Osteocyte (in vitro differentiated cells): ENCODE measurements at places on chromosomes 11 and 22. TPM values are rescaled to one million over a fixed set of nuclear protein-coding genes. Genes with fewer than 3 reads are reported as not detected.

The CRYBA4 gene
- total RNA-seq, result not detected in 2 replicates

The GAL3ST1 gene
- 0.21 and 0.46 TPM in 2 replicates for total RNA-seq

The KIRREL3 gene
- total RNA-seq, result 1.2 and 1.9 TPM in 2 replicates

GRCh38 chr11:117601006-117601708 is 195.9 kb downstream of the DSCAML1 start:
- peaks cover 31% of the 10 kb centered on the region for H3K27me3 ChIP-seq
- H3K4me3 ChIP-seq, result no peak overlapping the region

GRCh38 chr22:19991645-19992451 is 24.8 kb downstream of the ARVCF start:
- H3K4me1 ChIP-seq, result peaks cover 47% of the 10 kb centered on the region
- H3K27ac ChIP-seq, result no peak overlapping the region
- no peak overlapping the region for H3K4me3 ChIP-seq
- no peak for DNase-seq

DNA sequence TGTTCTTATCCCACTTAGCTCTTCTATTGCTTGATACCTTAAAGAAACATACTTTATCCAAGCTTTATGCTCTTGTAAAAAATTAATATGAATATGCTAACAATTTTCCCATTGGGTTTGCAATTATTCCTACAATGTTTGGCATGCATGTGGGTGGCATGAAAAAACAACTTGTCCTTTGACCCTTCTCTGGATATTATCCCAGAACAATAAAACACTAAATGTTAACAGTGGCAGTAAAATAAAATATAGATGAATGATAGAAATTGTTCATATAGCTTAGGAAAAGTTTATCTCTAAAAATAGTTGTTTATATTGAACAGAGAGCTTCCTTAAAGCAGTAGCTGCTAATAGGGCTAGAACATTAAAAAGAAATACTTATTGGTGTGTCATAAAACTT is 860.5 kb upstream of the LRRC4C start:
- H3K36me3 ChIP-seq, result no peaks in the 10 kb centered on the region
- no peak overlapping the region for H3K27ac ChIP-seq
- no peak overlapping the region for H3K4me3 ChIP-seq
- no peaks in the 10 kb centered on the region for H3K4me1 ChIP-seq

DNA sequence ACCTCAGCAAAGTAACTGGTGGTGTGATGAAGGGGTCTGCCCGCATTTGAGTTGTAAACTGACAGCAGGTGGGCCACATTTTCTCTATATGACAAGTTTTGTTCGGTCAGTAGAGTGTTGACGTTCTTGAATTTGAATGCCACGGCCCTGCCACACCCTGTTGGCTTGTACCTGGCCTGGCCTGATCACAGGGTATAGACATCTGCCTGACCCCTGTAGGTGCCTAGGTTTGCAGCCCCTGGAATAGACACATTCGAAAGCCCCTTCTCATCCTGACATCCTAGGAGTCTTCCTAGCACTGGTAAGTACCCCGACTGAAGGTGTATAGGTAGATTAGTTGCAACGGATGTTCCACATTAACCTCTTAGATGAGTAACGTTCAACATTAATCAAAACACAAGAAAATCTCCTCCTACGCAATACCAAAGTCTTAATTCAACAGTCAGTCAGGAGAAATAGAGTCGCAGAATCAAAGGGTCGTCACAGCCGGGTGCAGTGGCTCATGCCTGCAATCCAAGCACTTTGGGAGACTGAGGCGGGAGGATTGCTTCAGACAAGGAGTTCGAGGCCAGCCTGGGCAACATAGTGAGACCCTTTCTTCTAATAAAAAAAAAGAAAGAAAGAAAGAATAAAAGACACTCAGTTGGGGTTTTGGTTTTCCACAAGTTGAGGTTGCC is 43.6 kb upstream of the CD5 start:
- H3K4me1 ChIP-seq, result peaks cover 12% of the 10 kb centered on the region
- no peak overlapping the region for H3K27ac ChIP-seq
- no peak for DNase-seq
- H3K27me3 ChIP-seq, result peaks cover 2% of the 10 kb centered on the region
- no peak overlapping the region for H3K4me3 ChIP-seq

DNA sequence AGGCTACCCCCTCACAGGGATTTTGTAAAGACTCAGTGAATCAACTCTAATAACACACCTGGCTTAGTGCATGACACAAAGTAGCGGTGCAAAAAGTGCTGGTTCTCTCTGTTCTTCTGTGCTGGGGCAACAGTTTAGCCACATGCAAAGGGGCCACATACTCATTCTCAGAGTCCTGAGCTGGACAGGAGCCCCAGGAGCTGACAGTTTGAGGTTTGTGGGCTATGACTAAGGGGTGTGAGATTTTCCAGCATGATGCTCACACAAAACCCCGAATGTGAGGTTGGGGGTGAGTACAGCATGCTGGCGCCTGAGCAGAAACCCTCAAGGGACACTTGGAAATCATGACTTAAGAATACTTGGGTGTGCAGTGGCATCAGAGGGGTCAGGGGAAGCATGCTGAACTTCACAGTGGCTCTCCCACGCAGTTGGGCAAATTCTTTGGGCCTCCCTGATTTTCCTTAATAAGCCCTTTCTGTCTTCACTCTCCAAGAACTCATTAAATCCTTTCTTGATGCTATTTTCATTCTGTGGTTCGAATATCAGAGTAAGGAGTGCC is 31.0 kb downstream of the TMPRSS5 start:
- H3K4me3 ChIP-seq, result no peak overlapping the region
- peaks cover 21% of the 10 kb centered on the region for H3K4me1 ChIP-seq
- no peaks in the 10 kb centered on the region for H3K36me3 ChIP-seq
- peaks cover 9% of the 10 kb centered on the region for H3K27me3 ChIP-seq

DNA sequence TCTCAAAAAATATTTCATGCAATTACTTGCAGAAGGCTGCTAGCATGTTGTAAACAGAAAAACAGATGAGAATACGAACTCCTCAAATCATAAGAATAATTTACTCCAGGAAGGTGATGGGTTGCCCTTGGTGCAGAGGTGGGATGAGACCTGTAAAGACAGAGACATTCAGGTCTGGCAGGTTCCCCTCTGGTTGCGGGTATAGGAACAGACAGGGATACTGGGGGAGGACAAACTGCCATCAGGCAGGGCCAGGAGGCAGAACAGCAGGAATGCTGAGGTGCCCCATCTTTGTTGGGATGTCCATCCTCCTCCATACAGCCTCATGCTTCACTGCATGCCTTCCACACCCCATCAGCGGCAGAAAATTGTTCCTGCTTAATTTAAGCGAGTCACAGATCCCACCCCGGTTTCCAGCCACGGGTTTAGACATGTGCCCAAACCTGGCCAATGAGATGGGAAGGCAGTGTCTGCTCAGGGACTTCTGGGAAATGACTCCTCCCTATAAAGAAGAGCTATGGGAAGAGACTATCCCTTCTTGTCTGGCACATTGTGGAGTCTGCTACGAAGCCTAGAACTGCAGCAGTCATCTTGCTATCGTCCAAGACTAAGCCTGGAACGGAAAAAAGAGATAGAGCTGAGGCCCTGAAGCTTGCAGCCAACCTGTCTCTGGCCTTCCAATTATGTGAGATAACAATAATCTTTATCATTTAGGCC is 23.1 kb upstream of the IRAG1 start:
- H3K4me1 ChIP-seq, result peaks cover 17% of the 10 kb centered on the region
- no peaks in the 10 kb centered on the region for H3K36me3 ChIP-seq
- no peak overlapping the region for H3K4me3 ChIP-seq
- H3K27me3 ChIP-seq, result no peaks in the 10 kb centered on the region
- no peak for DNase-seq
- no peak overlapping the region for H3K27ac ChIP-seq

- H3K4me1 ChIP-seq, result peaks cover 2% of the 10 kb centered on the region
- no peak for DNase-seq
- H3K27ac ChIP-seq, result no peak overlapping the region
- no peaks in the 10 kb centered on the region for H3K27me3 ChIP-seq
- no peak overlapping the region for H3K4me3 ChIP-seq
These were observed 110.0 kb downstream of the KIRREL3 start for GRCh38 chr11:126890561-126890960.

GRCh38 chr22:39703091-39703490 is 132.5 kb downstream of the CACNA1I start:
- H3K4me3 ChIP-seq, result no peak overlapping the region
- H3K4me1 ChIP-seq, result no peaks in the 10 kb centered on the region
- no peaks in the 10 kb centered on the region for H3K36me3 ChIP-seq
- peaks cover 19% of the 10 kb centered on the region for H3K27me3 ChIP-seq
- DNase-seq, result no peak
- H3K27ac ChIP-seq, result no peak overlapping the region
